ENCODE measurements at places on chromosomes 3 and 15.

- DNase-seq, result no peak
These were observed 706.5 kb upstream of the UBE2E2 start for GRCh38 chr3:22496641-22497040.

GRCh38 chr3:9785602-9786001 lies 6.7 kb downstream of the TADA3 start:
- DNase-seq, result no peak

- DNase-seq, result no peak
These were observed 957.2 kb downstream of the TUSC7 start for GRCh38 chr3:117666812-117667211.

DNA sequence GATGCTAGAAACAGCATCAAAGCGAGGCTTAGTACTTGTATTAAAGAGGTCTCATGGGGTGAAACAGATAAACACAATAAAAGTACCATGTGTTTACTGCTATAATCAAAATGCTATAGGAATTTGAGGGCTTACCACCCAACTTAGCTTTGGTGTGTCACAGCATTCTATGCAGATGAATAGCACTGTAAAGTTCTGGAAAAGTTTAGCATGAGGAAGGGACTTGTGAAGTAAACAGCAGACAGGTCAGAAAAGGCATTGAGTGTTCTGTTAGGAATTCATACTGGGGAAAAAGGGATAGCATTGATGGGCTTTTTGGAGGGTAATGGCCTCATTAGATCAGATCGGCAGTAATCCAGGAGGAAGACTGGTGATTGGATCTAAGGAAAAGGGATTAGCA lies 505.3 kb downstream of the NLGN1 start:
- DNase-seq, result no peak

- DNase-seq, result peak; percentile 38
These were observed 3.8 kb upstream of the ACAD9 start for GRCh38 chr3:128875556-128876120.

- peak; percentile 82 for DNase-seq
These were observed at the start of gene RCCD1 for GRCh38 chr15:90954712-90955623. TSS of gene RCCD1 (plus strand) at chr15:90954884. CDS start at chr15:90956735, 1,851 bp downstream.

DNA sequence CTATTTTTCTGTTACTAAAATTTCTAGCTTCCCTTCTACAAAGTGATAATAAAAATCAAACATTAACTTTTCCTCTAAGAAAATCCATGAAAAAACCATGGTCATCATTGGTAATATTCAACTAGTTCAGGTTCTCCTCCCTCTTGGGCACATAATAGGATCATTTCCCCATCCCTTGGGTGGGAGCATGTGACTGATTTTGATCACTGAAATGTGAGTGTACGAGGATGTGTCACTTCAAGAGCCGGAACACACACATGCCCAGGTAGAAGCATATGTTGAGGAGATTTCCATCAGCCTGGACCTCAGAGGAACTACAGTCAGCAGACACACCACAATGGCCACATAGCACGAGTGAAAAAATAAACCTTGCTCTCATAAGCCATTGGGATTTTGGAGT lies 36.1 kb downstream of the AP3S2 start:
- DNase-seq, result no peak

DNA sequence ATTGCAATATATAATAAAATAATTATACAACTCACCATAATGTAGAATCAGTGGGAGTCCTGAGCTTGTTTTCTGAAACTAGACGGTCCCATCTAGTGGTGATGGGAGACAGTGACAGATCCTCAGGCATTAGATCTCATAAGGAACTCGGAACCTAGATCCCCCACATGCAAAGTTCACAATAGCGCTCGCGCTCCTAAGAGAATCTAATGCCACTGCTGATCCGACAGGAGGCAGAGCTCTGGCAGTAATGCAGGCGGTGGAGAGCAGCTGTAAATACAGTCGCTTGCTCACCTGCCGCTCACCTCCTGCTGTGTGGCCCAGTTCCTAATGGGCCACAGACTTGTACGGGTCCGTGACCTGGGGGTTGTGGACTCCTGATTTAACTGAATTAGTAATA lies 87.8 kb downstream of the P3H2 start:
- no peak for DNase-seq

DNA sequence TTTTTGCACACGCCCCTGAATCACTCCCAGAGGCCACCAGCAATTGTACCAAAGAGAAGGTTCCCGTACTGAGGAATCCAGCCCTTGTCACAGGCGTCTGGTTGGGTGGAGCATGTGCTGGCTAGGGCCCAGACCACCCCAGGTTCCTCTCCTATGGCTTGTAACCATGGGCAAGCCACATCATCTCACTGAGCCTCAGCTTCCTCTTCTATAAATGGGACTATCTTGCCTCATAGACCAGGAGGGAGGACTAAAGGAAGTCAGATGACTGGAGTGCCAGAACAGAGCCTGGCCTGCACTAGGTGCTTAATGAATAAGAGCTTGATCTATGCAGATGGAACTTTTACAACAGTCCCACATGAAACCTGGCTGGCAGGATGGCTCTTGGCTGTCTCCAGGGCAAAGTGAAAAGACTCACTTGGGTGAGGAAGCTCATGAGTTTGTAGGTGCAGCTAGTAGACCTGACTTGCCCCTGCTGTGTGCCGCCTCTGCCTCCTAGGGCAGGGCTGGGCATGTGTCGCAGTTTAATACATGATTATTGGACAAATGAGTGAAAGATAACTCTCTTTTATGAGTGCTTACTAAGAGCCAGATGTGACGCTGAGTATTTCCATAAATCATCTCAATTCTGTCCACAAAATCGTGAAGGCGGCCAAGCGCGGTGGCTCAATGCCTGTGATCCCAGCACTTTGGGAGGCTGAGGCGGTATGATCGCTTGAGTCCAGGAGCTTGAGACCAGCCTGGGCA lies 29.3 kb downstream of the CTSH start:
- DNase-seq, result no peak

DNA sequence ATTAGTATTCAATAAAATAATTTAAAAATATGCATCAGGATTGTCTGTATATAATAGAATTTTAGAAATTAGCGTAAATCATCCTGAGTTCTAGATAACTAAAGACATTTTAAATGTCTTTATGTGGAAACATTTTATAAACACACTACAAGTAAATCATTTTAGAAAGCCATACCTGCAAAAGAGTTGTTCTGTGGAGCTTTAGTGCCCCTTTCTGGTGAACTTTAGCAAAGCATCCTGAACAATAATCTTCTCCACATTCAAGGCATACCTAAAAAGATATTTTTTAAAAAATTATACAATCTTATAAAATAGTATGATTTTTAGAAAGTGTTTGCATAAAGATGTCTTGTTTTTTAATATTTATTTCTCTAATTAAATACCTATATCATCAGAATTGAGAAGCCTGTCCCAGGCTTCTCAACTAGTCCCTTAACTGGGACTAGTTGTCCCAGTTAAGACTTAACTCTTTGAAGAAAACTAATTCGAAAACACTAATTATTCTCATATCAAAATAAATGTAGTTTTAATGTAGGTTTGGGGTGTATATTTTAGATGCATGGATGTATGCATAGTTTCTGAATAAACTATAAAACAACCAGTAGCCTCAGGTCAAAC lies 29.7 kb downstream of the ZBBX start:
- no peak for DNase-seq

GRCh38 chr3:32675164-32675563 lies 9.8 kb upstream of the CNOT10 start:
- DNase-seq, result no peak

DNA sequence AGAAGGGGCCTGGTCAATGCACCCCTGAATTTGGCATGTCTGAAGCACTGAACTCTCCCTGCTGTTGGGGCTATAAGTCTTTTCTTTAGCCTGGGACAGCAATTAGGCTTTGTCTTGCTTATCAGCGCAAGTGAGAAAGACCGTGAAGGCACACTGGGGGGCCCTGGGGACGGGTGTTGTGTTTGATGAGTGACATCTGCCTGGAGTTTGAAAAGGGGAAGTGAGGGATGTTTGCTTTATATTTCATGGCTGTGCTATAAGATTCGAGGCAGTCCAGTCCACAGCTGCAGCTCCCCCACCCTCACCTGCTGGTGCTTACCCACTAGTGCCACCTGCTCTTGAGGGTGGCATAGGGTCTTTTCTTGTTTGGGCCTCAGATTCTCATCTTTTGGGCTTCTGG lies 44.8 kb downstream of the CEMIP start:
- no peak for DNase-seq

- DNase-seq, result no peak
These were observed 22.7 kb downstream of the ACAA1 start for GRCh38 chr3:38114052-38114874.

GRCh38 chr3:98763819-98764418 lies 779 bp downstream of the ST3GAL6 start:
- DNase-seq, result no peak

DNA sequence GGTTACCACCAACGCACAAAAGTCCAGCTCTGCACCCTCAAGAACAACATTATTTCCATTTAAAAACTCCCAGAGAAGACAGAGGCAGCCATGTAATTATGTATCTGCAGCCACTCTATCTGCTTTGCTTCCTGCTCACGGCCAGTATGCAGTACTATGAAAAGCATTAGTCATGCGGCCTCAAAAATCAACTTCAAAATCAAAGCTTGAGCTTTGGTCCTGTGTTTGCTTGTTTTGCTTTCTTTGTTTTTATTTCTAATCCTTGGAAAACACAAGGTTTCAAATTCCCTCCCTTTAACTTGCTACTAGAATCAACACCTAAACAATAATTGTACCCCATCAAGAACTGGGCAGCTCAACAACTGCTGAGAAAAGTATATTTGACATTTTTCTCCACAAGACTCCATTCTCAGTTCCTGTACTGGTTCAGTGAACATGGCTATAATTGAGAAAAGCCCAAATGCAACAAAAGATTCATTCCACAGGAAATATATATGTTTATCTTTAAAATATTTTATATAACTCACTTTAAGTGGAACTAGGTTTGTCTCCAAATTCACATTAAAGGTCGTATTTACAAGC lies 37.6 kb downstream of the GBE1 start:
- DNase-seq, result no peak

- DNase-seq, result no peak
These were observed 9.9 kb downstream of the ARL6IP5 start for GRCh38 chr3:69094467-69095205.

- no peak for DNase-seq
These were observed 931.2 kb downstream of the MCTP2 start for GRCh38 chr15:95162531-95162930.

DNA sequence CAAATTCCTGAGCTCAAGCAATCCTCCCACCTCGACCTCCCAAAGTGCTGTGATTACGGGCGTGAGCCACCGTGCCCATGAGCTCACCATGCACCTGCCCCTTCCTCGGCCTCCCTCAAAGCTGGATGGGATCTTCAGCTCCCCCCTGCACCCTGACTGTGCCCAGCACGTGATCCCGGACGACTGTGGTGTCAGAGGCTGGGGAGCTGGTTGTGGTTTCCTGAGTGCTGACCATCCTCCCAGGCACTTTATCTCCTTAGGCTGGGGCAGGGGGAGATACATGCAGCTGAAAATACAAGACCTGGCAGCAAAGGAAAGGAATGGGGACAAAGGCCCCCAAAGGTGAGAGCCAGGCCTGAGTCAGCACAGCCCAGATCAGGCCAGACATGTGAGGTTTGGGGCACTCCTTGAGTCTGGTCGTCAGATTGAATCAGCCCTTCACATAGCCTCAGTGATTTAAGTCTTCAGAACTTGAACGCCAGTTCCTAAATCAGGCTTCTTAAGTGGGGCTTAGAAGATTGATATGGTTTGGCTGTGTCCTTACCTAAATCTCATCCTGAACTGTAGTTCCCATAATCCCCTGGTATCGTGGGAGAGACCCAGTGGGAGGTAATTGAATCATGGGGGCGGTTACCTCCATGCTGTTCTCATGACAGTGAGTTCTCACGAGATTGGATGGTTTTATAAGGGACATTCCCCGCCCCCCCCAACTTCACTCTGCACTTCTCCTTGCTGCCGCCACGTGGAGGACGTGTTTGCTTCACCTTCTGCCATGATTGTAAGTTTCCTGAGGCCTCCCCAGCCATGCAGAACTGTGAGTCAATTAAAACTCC lies 35.8 kb downstream of the PRKCD start:
- no peak for DNase-seq

DNA sequence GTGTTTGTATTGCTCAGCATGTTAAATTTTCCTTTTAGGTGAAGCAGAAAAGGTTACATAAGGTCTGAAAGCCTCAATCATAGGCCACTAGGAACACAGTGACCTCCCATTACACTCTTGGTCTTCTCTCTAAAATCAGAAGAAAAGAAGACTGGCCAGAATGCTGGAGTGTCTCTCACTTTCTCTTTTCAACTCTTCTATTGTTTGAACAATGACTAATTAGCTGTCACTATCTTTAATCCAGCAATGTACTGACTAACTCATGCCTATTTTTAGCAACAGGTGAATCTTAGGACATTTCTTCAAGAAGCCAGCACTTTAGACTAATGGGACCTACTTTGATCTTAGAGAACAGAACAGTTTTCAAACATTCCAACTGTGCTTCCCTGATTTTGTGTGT lies 142.8 kb downstream of the TGFBR2 start:
- no peak for DNase-seq

DNA sequence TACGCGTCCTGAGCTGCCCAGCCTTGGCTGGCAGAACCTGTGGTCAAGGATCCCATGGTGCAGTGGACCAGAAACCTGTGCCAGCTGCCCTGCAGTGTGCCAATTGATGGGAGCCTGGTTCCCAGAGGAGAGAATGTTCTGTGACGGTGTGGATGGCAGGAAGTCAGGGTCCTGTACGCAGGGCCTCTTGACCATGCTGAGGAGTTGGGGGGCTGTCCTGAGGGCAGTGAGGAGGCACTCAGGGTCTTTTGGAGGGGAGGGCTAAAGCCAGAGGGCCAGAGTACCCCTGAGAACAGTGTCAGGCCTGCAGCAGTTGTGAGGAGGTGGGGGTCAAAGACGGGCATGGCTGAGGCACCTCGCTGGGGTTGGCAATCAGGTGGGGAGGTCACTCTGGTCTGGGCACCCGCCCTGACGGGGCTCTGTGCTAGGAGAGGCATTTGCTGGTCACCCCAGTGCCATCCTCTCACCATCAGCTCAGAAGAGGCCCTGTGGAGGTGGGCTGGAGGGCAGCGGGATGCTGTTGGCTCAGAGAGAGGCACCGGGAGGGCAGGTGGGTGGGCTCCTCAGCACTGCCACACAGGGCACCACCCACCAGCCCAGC lies 61.0 kb downstream of the SCN5A start:
- no peak for DNase-seq

DNA sequence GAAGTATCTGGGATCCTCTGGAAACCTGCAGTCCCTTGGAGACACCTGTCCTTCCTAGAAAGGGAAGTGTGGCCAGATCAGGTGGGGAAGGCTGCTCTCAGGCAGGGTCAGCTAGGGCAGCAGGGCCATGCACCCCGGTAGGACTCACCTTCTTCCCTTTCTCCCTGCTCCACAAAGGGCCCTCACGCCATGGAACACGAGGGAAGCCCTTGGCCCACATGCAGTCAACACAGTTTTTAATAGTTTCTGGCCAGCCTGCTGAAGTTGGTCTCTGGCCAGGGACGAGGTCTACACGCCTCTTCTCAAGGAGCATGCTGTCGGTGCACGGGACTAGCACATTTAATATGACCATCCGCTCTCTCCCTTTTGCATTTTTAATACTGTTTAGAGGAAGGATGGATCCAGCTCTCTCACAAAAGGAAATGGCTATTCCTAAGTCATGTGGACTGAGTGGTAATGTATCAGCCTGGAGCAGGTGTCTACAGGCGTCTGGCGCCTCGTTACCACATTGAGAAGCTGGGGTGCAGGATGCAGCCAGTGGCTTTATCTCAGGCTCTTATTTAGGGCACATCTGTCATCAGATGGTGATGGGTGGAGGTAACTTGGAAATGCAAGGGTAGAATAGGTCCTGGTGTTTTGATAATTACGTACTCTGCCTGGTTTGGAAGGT lies 153.9 kb downstream of the KLF13 start:
- no peak for DNase-seq
